ENCODE measurements at places on chromosomes 11 and 22.

GRCh38 chr11:134519390-134519750, 107.3 kb upstream of the B3GAT1 start:
- no peak for DNase-seq

GRCh38 chr22:45647532-45648225, 24.0 kb upstream of the ATXN10 start:
- DNase-seq, result no peak

DNA sequence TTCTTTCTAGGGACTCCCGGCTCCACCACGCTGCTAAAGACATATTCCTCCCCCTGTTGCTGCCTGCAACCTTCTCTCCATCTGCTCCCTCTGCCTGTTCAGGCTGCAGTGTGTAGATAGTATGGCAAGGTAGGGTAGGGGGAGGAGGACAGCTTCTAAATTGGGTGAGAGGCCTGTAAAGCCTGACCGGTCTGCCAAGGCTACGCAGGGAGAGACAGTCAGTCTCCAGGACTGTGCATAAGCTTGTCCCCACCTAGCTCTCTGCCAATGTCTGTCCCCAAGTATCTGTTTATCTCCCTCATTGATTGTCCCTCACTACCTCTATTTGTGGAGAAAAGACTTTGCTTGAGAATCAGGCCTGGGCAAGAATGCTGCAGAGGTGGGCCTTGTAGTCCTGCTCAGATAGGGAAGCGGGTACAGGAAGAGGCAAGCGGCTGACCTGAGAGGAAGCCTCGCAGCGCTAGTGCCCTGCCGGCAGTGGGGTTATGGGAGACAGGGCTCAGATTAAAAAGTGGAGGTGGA, 871 bp upstream of the SEZ6L start:
- DNase-seq, result peak; percentile 11

GRCh38 chr22:41491374-41492100, 22.6 kb downstream of the ACO2 start:
- no peak for DNase-seq

DNA sequence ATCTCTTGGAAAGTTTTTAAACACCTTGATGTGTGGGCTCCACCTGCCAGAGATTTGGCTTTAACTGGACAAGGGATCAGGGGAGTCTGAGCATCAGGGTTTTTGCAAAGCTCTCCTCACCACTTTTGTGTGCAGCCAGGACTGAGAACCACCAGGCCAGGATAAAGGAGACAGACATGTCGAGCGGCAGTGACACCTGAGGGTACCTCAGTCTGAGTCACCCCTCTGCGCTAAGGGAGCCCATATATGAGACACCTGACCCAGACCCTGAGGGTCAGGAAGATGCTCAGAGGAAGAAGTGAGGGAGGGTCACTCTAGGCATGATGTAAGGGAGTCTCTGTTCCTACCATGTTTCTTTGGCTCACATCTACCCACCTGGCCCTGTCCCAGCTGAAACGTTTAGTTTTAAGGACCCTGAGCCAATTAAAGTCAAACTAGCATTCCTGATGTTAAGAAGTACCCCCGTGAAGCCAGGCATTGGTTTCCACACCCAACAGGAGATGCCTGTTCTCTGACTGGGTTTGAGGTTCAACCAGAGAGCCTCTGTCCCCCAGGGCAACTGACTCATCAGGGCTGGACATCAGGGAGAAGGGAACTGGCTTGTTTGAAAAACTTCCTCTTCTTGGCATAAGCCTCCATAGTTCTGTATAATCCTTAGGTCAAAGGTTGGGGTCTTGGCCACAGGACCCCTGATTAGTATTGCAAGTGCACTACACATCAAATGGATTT, 72.4 kb upstream of the BIRC3 start:
- DNase-seq, result peak; percentile 20

- no peak for DNase-seq
These were observed 37.0 kb upstream of the CECR2 start for GRCh38 chr22:17332109-17332800.

DNA sequence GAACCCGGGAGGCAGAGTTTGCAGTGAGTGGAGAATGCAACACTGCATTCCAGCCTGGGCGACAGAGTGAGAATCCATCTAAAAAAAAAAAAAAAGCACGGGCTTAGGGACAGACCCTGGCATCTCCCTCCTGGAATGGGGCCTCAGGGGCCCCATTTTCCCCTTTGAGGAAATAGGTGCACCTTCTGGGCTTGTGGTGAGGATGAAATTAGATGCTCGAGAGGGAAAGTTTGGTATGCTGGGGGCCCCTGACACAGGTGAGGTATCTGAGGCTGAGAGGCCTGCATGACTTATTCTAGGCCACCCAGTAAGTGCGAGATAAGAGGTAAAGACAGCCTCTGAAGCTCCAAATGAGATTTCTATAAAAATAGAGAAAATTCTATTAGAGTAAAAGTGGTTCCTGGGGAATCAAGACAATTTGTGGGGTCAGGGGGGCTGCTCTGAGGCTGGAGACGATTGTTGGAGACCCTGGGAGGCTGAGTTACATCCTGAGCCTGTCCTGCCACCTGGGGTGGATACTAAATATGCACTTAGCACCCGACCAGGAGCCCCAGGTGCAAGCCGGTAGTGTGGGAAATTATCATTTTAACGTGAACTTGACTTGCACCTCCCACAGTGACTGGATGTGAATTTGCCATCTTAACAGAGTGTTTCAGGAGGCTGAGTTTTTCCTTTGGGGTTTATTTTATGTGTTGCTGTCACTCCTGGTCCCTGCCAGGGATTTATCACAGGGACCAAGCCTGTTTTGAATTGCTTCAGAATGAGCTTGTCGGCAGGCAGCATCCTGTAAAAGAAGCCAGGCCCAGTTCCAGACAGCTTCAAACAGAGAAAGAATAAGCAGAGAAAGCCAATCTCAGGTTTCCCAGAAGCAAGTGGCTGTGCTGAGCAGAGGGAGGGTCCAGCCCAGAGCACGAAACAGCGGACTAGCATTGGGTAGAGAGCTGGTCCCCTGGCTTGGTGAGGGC, 48.4 kb upstream of the TSKU start:
- no peak for DNase-seq

DNA sequence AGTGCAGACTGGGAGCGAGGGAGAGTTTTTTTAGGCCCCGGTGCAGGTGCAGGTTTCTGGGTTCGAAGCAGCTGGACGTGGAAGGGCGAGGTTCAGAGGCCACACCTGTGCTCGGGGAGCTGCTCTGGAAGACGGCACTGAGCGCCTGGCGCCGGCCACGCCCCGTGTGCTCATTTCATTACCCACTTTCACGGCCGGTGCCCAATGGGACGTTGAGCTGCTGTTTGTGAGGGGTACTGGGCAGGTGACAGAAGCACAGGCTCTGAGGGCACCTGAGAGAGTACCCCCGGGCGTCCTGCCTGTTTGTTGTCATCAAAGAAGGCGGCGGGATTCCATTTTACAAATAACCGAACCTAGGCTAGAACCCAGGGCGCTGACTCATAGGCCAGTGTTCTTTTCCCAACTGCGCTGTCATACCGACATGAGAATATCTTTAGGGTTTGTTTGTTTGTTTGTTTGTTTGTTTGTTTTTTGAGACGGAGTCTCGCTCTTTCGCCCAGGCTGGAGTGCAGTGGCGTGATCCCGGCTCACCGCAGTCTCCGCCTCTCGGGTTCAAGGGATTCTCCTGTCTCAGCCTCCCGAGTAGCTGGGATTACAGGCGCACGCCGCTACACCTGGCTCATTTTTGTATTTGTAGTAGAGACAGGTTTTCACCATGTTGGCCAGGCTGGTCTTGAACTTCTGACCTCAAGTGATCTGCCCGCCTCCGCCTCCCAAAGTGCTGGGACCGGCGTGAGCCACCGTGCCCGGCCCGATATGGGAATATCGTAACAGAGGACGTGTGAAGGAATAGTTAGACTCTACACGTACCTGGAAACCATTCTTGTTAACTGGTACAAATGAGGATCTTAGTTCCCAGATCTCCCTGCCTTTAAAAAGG, 16.6 kb upstream of the SPTBN2 start:
- no peak for DNase-seq

DNA sequence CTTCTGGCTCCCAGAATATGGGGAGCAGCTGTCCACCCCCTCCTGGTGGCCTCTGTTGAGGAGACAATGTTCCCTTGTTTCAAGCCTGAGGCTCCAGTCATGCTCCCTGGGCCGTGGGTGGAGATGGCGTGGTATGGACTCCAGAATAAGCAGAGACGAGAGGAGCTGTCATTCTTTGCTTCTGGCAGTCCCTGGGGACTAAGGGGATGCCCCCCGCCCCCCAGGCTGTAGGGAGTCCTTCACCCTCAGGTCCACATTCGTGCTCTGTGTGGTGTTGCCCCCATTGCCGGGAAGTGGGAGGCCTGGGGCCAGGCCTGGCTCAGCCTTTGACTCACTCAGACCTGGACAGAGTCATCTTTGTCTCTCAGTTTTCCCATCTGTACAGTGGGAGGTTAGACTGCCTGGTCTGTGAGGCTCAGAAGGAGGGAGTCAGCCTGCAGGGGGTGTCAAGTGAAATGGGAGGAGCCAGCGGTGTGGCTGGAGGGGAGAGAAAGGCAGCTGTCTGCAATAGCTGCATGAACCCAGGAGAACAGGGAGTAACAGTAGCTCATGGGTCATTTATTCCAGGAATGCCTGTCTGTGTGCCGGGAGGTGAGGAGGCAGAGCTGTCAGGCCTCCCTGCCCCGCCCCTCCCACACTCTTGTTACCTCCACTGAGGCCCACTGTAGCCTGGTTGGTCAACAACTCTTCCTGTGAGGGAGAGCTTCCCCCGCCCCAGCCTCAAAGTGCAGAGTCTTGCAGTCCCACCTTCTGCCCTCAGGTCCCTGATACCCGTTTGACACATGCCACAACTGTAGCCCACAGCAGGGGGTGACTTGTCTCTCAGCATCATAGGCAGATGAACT, 6.3 kb downstream of the ARHGEF17 start:
- DNase-seq, result no peak

Measured in inflammatory macrophage treated with lipopolysaccharide for 4 hours (primary cell).